HepG2 (cell line): ENCODE measurements at places on chromosomes 7 and 10.
A peak's percentile ranks its signal among the peaks of the same experiment; 100 is the strongest.

- peak; percentile 27 for DNase-seq
These were observed 39.7 kb upstream of the TEX47 start for GRCh38 chr7:88835147-88835728.

GRCh38 chr7:55553024-55553345 lies 19.3 kb downstream of the VOPP1 start:
- DNase-seq = no peak

- no peak for DNase-seq
These were observed 115.5 kb upstream of the CREB5 start for GRCh38 chr7:28296571-28297483.

- no peak for DNase-seq
These were observed 644.7 kb upstream of the DPP6 start for GRCh38 chr7:153407291-153408046.

DNA sequence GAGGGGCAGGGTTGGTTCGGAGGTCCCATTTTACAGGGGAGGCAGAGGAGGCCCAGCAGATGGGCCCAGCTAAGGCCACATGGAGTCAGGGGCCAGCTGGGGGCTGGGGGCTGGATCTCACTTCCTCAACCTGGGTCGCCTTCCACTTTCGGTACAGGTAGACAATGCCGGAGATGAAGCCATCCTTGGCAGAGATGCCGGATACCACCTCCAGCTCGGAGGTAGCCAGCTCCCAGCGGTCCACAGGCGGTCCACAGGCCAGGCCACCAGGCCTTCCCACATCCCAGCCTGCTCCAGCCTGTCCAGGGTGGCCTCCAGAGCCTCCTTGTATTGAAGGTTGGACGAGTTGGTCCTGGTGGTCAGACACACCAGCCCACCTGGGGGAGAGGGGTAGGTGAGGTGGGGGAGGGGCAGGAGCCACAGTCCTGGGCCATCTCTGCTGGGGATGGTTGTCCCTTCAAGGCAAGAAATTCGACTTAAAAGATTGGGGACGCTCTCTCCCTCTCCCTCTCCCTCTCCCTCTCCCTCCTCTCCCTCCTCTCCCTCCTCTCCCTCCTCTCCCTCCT lies 3.9 kb downstream of the CLDN4 start:
- no peak for DNase-seq

DNA sequence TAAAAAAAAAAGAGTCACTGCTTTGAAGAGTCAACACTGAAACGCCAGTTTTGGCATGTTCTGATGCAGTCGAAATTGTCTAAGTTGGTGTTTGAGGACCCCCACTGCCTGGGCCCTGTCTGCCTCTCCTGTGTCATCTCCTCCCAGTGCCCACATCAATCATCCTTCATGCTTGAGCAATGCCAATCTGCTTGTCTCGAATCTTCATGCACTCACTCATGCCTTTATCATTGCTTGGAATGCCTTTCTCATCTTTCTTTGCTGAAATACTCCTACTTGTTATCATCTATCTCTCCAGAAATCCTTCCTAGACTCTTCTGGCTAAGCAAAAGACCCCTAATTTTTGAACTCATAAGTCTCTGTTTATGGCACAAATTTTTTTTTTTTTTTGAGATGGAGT lies 42.1 kb upstream of the PLPP4 start:
- no peak for DNase-seq

- no peak for DNase-seq
These were observed 177.6 kb downstream of the PTPN20 start for GRCh38 chr10:47088656-47089354.

GRCh38 chr7:101363734-101364374 lies 1.2 kb downstream of the COL26A1 start:
- DNase-seq = peak; percentile 55

- DNase-seq = no peak
These were observed 70.6 kb downstream of the AP3M1 start for GRCh38 chr10:74079936-74080590.

GRCh38 chr7:41205600-41205999 lies 497.3 kb downstream of the INHBA start:
- DNase-seq = no peak

DNA sequence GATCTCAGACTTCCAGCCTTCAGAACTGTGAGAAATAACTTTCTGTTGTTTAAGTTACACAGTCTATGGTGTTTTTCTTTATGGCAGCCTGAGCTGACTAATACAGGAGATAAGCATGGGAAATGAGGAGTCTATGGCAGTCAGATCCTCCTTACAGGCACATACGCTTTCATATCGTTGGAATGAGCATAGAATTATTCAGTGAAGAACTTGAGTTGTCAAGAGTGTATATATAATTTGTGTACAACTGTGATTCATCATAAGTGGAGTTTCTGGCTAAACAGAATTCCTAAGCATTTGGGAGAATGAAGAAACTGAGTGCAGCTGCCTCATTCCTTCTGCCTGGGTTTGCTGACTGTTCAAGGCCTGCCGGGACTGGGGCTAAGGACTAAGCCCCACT lies 516.7 kb downstream of the ADRA2A start:
- DNase-seq = no peak

DNA sequence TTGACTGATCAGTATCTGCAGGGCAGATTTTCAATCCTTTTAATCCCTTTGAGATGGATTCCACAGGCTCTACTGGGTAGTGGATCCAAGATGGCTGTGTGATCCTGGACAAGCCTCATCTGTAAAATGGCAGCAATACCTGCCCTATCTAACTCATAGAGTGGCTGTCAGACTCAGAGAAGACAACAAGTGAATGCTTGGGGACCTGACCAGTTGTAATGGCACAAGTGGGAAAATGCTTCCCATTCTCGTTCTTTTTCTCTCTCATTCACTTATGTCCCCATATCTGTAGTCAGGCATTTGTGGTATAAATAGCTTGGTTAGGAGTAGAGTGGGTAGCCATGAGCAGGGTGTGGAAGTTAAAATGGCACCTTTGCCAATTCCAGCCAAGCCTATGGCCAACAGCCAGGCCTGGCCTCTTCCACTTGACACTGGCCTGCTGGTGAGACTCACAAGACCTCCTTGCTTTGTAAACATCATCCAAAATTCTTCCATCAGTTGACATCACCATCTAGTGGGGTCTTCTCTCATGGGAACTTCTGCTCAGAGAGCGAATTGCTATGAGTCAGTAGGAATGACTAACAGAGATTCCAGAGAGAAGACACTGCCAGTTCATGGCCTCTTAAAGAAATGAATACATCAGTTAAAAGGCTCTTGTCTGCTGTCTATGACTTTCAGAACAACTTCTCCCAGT lies 150.1 kb downstream of the PLPP4 start:
- no peak for DNase-seq

GRCh38 chr7:38211940-38212339 lies 33.9 kb downstream of the STARD3NL start:
- no peak for DNase-seq

GRCh38 chr10:114565066-114565465 lies 93.0 kb downstream of the ABLIM1 start:
- DNase-seq = no peak

GRCh38 chr10:35322636-35323035 lies 13.7 kb upstream of the CCNY start:
- no peak for DNase-seq

DNA sequence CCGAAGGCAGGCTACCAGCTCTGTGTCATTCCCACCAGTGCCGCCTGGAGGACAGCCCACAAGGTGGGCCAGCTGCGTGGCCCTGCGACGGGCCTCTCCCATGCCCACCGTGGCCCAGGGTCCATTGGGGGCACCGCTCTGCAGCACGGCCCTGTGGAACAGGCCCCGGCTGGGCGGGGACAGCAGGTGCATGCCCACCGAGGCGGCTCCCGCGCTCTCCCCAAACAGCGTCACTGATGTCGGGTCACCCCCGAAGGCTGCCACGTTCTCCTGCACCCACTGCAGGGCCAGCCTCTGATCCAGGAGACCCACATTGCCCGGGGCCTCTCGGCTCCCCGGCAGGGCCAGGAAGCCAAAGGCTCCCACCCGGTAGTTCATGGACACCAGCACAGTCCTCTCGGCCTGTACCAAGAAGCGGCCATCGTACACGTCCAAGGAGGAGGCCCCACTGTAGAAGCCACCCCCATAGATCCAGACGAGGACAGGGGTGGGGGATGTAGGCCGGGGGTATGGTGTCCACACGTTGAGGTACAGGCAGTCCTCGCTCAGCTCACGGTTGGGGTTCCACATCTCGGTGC lies 2.3 kb downstream of the ACHE start:
- no peak for DNase-seq

DNA sequence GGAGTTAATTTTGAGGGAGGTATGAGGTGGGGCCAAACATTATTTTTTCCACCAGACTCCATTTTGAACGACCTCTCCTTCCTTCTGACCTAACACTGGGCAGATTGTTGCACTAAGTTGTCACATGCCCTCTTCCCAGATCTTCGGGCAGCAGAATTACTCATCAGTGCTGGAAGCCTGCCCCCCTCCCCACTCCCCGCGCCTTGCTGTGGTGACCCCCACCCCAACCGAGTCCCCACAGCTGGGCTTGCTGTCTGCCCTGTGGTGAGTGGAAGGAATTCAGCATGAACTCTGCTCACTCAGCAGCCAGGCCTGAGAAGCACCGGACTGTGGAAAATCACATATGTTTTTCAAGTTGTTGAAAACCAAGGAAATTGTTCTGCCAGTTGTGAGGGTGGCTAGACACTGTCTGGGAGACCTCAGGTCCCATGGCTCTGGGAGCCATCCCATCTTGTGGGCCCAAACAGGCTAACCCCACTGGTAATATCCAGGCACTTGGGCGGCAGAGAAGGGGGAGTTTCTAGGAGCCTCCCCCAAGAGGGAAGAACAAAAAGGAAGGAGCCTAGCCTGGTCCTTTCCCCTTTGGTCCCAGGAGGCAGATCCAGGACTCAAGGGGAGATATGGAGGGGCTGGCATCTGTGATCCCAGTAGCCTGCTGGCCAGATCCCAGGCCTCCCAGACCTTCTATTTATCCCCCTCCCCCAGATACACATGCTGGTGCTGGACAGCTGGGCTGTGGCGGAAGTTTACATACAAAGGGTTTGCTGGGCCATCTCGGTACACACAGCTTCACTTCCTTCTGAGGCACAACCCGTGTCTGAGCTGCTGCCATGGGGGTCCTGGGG lies 3.5 kb upstream of the AEBP1 start:
- DNase-seq = no peak

DNA sequence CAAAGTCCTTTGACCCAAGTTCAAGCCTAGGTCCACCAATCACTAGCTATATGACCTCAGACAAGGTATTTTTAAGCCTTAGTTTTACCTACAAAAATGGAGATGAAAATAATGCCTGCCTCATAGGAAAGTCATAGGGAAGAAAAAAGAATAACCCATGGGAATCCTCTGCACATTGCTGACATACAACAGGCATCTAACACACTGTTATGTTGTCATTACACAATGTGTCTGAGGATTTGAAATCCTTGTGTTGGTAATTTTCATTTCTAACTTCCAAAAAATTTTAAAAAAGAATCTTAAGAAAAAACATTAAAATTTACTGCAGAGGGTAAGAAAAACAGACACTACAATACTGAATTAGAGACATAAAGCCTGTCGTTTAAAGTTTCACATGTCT lies 5.7 kb downstream of the ANK3 start:
- DNase-seq = no peak

DNA sequence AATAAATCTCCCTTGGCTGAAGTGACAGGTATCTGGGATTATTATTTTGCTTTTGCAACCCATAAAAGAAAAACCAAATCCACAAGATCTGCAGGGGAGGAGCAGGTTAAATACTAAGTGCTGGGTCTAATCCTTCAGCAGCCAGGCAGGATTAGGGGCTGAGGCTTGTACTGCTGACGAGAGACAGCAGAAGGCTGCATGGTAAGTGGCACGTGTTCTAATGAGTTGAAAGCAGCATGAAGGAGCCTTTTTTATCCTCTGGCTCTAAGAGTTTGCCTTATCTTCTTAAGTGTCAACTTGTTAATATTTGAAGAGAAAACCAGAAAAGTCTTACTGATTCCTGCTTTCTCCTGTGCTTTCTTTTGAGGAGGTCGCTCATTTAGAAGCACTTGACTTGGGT lies 50.0 kb downstream of the LYZL2 start:
- no peak for DNase-seq

DNA sequence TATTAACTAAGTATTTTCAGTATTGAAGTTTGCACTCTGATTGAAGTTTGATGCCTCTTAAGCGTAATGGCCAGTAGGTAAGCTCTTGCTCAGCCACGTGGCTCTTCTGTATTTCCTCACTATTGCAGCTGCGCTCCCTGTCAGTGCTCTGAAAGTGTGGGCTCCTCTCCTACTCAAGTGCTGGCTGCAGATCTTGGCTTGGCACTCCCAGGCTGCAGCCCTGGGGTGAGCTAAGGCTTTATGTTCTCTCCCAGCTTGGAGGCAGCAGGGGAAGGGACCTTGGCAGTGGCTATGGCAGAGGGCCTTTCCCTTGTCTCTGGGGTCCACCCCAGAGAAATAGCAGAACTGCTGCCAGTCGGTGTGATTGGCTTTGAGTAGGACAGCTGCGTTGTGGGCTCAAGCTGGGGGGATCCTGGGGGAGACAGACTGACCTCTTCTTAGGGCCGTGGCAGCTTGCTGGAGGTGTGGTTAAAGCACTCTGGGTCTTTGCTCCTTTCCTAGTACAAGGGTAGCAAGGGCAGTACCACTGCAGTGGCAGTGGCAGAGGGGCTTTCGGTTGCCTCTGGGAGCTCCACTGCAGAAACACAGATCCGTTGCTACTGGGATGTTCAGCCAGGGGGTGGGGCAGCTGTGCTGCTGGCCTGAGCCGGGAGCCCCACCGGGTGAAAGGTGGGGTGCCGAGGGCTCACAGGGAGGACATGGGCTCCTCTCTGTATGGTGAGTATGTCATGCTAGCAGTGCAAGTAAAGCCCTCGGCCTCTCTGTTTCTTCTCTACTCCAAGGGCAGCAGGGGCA lies 100.5 kb downstream of the GLCCI1 start:
- DNase-seq = no peak

GRCh38 chr7:28149291-28150101 lies 31.1 kb downstream of the JAZF1 start:
- DNase-seq = no peak

DNA sequence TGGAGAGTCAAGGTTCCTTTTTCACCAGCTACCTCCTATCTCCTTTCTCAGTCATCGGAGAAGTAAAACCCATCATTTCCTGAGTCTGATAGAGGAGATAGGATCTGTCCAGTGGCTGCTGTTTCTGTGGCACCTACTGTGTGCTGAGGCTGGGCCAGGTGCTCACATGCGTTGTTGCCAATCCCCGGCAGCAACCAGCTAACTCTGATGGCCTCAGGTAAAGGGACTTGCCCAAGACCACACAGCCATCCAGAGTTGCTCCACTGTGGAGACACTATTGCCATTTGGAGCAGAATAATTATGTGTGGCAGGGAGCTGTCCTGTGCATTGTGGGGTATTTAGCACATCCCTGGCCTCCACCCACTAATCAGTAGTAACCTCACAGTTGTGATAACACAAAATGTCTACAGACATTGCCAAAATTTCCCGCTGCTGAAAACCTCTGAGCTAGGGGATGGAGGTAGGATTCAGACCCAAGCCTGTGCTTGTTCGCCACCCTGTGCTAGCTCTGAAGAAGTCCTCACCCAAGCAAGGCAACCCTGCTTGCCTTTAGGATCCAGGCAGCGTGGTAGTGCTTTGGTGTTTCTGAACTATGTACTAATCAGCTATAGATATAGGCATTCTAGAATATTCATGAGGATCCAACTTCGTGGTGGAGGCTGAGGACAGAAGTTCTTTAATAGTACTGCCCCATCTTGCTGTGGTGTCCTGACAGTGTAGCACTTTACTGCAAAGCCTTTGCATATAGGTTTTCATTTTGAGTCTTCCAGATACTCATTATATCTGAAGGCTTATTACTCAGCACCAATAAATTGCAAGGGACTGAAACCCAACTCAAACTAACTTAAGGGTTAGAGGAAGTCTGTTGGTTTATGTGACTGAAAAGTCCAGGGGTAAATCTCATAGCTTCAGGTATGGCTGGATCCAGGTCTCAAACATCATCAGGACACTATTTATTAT lies 164.6 kb downstream of the GRK5 start:
- DNase-seq = no peak
